Left ventricle myocardium inferior (tissue), 1 donor: ENCODE measurements at places on chromosomes 2 and 18. TPM values are rescaled to one million over a fixed set of nuclear protein-coding genes. Genes with fewer than 3 reads are reported as not detected.
A peak's percentile ranks its signal among the peaks of the same experiment; 100 is the strongest.

- no peak for DNase-seq
Observed at GRCh38 chr18:2572892-2573291, 1.5 kb downstream of the NDC80 start.

DNA sequence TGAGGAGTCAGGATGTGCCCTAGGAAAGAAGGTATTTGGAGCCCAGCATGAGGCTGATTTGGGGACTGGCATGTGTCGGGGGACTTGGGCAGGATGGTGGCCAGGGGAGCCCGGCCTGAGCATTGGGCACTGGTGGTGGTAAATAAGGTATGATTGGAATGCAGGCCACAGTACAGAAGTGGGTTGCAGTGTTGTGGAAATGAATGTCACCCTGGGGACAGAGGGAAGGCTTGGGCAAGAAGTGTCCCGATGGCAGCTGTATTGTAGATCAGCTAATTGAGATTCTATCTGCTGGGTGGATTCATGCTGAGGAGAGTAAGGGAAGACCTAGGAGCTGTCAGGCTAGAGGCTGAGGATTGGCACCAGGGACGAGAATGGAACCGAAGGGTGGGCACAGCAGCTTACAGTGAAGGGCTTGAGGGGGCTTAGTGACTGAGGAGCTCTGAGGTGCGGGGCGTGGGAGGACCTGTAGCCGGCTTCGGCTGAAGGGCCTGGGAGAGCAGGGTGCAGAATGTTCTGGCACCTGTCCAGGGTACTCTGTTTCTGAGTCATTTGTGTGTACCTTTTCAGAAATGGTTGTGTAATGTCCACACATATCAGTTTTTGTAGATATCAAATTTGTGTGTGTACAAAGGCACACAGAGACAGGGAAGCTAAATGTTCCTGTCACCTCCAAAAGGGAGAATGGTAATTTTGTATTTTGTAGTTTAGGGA, 170.2 kb downstream of the PRKCE start:
- DNase-seq: peak; percentile 46

GRCh38 chr2:189519631-189520387, 60.8 kb downstream of the SLC40A1 start:
- no peak for DNase-seq

- DNase-seq: no peak
Observed at GRCh38 chr2:189412330-189412953, 28.8 kb upstream of the WDR75 start.

- DNase-seq: no peak
Observed at GRCh38 chr18:7676253-7676873, 109.2 kb downstream of the PTPRM start.

- DNase-seq: no peak
Observed at GRCh38 chr2:20675701-20676352, 8.9 kb downstream of the GDF7 start.

DNA sequence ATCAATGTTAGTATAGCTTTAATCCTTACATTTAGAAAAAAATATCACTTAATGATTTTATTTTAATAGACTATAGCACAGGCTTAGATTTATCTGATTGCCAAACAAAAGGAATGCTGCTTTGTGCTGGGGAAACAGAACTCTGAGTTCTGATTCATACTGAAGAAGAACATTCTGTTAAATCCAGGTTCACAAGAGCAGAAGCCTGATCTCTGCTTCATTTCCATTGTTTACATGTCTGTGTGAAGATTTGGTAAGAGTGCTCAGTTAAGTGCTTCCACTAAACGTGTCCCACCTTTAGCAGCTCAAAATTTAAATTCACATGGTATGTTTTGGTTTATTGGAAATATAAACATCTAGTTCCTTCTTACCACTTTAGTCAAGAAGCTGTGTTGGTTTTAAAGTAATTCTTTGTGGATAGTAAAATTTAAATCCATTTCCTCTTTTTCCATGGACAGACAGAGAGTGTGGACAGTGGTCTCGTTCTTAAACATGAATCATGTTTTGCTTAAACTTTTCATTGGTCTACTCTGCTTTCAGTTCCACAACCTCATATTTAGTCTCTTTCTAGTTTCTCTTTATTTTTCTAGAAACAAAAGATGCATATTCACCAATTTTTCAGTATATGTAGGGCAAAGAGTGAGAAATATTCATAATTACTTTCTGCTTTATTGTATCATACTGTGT, 59.1 kb downstream of the NYAP2 start:
- DNase-seq: no peak

DNA sequence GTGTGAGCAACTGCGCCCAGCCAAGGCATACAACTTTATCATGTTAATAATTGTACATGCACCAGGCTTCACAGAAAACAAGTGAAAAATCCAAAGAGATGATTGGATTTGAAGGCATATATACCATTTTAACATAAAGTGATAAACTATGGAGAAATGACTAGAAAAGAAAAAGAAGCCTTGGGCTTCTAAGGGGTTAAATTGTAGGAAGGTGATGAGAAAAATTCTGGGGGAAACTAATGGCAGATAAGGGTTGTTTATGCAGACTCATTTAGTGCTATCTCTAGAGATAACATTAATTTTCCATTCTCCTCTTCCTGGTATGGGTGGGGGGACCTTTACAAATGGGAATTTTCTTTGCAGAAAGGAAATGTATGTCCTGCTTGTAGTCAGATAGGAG, 154.0 kb downstream of the TMEM17 start:
- no peak for DNase-seq

- DNase-seq: no peak
Observed at GRCh38 chr2:119950966-119951365, 61.9 kb upstream of the EPB41L5 start.

DNA sequence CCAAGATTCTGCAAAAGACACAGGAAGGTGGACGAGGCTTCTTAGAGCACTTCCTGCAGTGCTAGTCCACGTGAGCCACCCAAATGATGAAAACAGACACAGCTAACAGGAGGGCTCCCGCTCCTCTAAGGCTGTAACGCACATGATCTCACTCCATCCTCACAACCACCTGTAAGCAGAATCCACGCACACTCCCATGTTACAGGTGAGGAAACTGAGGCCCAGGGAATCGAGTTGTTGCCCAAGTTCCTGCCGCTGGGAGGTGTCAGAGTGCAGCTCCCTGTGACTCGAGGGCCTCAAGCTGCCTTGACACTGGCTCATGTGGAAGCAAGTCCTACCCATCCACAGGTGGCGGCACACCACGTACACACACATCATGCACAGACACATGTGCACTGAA, 4.4 kb downstream of the DNMT3A start:
- DNase-seq: no peak

GRCh38 chr18:13565228-13565627, 161.1 kb downstream of the FAM210A start:
- peak; percentile 82 for DNase-seq

GRCh38 chr2:113113807-113114206, 13.6 kb upstream of the IL1RN start:
- DNase-seq: no peak

DNA sequence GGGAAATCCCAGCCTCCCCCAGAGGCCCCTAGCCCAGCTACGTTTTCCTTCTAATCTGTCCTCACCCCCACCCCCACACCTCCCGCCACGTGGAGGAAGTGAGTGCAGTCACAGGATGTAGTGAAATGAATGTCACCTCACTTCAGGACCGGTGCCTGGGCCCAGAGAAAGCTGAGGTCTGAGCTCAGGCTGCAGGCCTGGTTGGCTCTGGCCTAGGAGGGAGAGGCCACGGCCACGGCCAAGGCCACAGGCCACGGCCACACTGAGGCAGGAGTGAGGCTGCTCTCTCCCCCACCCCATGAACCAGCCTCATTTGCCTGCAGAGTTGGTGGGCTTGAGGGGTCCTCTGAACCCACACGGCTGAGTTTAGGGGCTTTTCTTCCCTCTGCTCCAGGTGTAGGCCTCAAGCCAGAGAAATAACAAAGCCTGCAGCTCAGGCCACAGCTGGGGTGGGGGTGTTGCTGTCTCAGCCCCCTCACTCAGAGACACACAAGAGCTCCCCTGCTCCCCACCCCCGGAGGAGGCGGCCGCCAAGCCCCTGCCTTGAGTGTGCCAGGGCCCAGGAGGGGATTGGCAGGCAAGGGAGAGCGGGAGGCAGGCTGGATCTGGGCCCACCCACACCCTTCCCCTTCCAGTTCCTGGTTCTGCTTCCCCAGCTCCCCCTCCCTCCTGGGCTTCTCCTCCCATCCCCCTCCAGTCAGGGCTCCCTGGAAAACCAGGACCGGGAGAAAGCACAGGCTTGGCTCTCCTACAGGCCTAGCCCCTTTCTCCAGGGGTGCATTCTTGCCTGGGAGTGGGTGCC, 27.0 kb downstream of the DNMT3A start:
- peak; percentile 77 for DNase-seq

GRCh38 chr2:53724536-53724935, 43.1 kb upstream of the CHAC2 start:
- no peak for DNase-seq

GRCh38 chr2:135742325-135742757, 686 bp downstream of the UBXN4 start:
- peak; percentile 32 for DNase-seq

- DNase-seq: peak; percentile 44
Observed at GRCh38 chr2:46157072-46157965, 139.9 kb upstream of the EPAS1 start.

GRCh38 chr18:78999939-79000338, 20.3 kb downstream of the SALL3 start:
- DNase-seq: no peak

DNA sequence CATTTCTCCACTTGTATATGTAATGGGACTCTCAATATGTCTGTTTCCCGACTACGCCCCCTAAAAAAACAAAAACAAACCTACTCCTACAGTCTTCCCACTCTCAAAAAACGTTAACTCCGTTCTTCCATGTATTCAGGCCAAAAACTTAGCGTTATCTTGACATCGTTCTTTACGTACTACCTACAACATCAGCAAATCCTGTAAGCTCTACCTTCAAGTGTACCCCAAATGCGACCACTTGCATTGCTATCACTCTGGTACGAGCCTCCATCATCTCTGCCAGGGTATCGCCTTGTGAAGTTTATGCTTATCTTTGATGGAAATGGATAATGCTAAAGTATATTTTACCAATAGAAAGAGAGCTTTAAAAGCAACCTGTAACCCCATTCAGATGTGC, 479 bp downstream of the GPATCH11 start:
- DNase-seq: no peak

DNA sequence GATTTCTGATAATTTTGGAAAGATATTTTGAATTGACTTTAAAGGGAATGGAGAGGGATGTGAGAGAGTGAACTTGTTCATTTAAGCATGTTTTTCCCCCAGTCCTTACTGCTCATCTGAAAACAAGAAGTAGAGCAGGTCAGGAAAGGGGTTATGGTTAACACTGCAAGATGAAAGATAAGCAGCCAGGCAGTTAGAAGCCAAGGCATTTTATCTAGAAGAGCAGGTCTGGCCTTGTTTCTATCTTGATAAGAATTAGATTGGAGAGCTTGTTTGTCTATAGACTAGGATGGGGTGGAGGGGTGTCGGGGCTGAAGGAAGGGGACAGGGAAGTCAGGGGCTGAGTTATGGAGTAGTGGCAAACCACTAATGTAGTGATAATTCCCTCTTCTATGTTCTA, 171.6 kb downstream of the IKZF2 start:
- DNase-seq: no peak

DNA sequence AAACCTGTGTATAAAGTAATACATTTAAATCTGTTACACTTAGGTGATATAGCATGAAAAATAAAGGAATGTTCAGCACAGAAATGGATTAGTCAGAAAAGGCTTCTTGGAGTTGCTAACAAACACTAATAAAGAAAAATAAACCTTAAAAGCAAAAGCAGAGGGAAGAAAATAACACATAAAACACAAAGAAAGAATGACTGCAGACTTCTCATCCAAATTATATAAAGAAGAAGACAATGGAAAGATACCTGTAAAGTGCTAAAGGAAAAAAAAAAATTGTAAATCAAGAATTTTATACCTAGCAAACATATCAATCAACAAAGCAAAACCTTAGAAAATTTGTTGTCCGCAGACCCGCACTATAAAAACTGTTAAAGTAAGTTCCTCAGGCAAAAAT, 63.6 kb downstream of the EXOC6B start:
- no peak for DNase-seq

GRCh38 chr2:188607501-188607900, 315.8 kb downstream of the GULP1 start:
- no peak for DNase-seq

DNA sequence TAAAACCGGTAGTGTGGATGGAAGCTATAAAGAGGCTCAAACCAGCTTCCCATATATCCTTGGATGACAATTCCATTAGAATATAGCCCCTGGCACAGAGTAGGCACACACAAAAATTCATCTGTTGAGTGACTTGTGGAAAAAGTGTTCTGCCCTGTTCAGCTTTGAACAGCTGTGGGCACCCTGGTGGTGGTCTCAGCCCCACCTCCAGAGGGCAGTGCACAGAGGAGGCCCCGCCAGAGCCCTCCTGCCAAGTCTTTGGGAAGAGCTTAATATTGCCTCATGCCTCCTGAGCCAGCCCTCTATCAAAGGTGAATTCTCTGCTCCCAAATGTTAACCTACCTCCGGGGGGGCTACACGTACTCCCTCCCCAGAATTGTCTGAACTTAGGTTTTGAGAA, 30.4 kb downstream of the EPAS1 start:
- DNase-seq: no peak

- no peak for DNase-seq
Observed at GRCh38 chr18:22219568-22220355, 50.4 kb downstream of the GATA6 start.

GRCh38 chr2:8215159-8215863, 466.5 kb upstream of the ID2 start:
- no peak for DNase-seq

DNA sequence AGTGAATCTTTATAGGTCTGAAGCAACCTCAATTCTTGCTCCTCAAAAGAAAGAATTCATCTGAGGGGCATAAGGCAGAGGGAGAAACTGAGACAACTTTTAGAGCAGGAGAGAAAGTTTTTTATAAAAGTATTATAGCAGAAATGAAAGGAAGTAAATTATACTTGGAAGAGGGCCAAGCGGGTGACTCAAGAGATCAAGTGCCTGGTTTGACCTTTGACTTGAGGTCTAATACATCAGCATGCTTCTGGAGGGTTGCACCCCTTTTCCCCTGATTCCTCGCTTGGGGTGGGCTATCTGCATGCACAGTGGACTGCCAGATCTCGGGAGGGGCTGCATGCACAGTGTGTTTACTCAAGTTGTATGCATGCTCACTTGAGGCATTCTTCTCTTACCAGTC, 268.5 kb upstream of the LRATD1 start:
- DNase-seq: no peak

DLGAP1 gene
- 0.05 TPM for total RNA-seq

GPBAR1 gene
- 1.5 TPM for total RNA-seq

CAMKMT gene
- 4.8 TPM for total RNA-seq

ESPNL gene
- not detected for total RNA-seq

OTOS gene
- total RNA-seq: not detected

KCNJ3 gene
- total RNA-seq: 4.2 TPM

SERPINB7 gene
- not detected for total RNA-seq

PIEZO2 gene
- 0.33 TPM for total RNA-seq

CCDC102B gene
- total RNA-seq: 6.1 TPM

PIAS2 gene
- 33.2 TPM for total RNA-seq

DNAJC5G gene
- total RNA-seq: 1.2 TPM

MYL1 gene
- total RNA-seq: 0.36 TPM

GDF7 gene
- total RNA-seq: 0.58 TPM

IL1R2 gene
- 0.96 TPM for total RNA-seq

MEIS1 gene
- total RNA-seq: 38.0 TPM

SLC5A7 gene
- not detected for total RNA-seq

CYP1B1 gene
- 17.7 TPM for total RNA-seq

ZBTB7C gene
- 2.7 TPM for total RNA-seq

C2orf78 gene
- total RNA-seq: not detected
